ENCODE measurements at places on chromosomes 13 and 19.

DNA sequence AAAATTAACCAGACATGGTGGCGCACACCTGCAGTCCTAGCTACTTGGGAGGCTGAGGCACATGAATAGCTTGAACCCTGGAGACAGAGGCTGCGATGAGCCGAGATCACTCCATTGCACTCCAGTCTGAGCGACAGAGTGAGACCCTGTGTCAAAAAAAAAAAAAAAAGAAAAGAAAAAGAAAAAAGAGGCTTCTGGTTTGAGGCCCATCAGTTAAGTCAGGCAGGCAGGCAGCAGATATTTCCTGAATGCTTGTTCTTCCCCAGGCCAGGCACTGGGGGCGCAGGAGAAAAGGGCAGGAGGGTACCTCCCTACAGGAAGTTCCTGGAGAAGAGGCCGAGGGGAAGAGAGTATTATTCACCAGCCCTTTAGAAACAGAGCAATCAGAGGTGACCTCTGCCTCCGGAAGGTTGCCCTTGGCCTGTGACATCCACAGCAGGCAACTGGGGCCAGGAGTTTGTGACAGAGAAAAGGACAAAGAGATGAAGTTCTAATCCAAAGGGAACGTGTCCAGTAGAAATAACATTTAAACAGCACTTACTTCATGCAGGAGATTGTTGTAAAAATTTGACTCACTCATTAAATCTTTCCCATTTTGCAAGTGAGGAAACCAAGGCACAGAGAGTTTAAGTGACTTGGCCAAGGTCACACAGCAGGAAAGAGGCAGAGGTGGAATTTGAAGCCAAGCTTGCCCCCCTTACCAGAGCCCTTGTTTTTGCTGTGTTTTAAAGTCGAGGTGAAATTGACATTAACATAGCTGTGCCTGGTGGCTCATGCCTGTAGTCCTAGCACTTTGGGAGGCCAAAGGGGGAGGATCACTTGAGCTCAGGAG lies 4.3 kb upstream of the RLN3 start:
- DNase-seq = no peak

DNA sequence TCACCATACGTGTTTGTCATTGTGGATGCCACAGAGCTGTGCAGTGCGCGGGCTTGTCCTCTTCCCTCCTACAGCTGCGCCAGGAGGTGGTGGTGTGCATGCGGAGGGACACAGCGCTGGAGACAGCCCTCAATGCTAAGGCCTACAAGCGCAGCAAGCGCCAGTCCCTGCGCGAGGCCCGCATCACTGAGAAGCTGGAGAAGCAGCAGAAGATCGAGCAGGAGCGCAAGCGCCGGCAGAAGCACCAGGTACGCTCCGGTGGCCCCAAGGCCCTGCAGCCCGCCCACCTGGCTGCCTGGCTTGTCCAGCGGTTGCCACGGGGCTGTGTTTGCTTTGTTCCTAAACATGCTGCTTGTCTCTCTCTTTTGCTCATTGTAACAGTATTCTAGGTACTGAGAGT lies 30.2 kb downstream of the SMARCA4 start:
- DNase-seq = no peak

GRCh38 chr13:114235697-114236096 lies 1.0 kb downstream of the CDC16 start:
- no peak for DNase-seq

DNA sequence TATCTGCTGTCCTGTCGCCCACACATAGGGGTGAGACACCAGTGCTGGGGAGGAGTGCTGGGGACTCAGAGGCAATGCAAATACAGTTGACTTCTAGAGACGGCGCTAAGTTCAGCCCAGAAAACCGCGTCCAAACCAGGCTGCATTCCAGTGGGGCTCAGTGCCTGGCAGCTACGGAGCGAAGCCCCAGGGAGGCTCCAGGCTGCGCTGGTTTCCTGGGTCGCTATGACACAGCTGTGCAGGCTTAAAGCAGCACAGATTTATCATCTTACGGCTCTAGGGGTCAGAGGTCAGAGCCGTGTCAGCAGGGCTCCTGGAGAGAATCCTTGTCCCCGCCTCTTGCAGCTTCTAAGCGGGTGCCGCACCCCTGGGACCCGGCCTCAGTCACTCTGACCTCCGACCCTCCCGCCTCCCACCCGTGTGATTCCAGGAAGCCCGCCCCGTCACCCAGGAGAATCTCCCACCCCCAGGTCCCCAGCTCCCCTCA lies 61.6 kb downstream of the ANKRD10 start:
- no peak for DNase-seq
